ENCODE measurements at places on chromosomes 12 and 14. TPM values are rescaled to one million over a fixed set of nuclear protein-coding genes. Genes with fewer than 3 reads are reported as not detected.

DNA sequence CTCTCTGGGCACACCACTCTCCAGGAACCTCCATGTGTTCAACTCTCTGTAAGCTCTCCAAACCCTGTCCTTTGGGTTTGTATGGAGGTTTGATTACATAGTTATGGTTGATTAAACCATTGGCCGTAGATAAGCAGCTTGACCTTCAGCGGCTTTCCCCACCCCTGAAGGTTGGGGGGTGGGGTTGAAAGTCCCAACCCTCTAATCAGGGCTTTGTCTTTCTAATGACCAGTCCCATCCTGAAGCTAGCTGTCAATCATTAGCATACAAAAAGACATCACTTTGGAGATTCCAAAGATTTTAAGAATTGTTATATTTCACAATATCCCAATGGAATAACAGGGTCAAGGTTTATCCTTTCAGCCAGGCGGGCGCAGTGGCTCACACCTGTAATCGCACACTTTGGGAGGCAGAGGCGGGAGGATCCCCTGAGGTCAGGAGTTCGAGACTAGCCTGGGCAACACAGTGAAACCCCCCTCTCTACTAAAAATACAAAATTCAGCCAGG is 8.4 kb downstream of the FAM186A start:
- H3K36me3 ChIP-seq = no peaks in the 10 kb centered on the region
- H3K27me3 ChIP-seq = no peaks in the 10 kb centered on the region
- no peak for DNase-seq
- H3K27ac ChIP-seq = no peak overlapping the region
- H3K4me3 ChIP-seq = no peak overlapping the region
- H3K4me1 ChIP-seq = no peaks in the 10 kb centered on the region

CPSF6 gene
- total RNA-seq = 54.8 TPM

PIWIL1 gene
- not detected for total RNA-seq

- no peaks in the 10 kb centered on the region for H3K4me1 ChIP-seq
- H3K4me3 ChIP-seq = no peak overlapping the region
- no peak for DNase-seq
- no peak overlapping the region for H3K27ac ChIP-seq
- no peaks in the 10 kb centered on the region for H3K36me3 ChIP-seq
- H3K27me3 ChIP-seq = no peaks in the 10 kb centered on the region
These were observed 30.0 kb upstream of the GRIP1 start for GRCh38 chr12:66708704-66709456.

DNA sequence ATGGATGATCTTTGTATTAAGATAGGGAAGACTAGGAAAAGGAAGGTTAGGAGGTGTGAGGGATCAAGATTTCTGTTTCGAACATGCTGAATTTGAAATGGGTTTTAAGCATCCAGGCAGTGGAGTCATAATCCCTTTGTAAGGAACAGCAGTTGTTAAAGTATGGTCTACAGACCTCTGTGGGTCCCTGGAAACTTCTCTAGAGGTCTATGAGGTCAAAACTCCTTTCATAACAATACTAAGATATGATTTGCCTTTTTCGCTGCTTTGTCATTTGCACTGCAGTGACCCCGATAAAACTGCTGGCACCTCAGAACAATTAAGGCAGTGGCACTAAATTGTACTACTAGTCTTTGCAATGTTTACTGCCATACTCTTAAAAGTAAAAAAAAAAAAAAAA is 1.5 kb downstream of the RAD51AP1 start:
- H3K27me3 ChIP-seq = no peaks in the 10 kb centered on the region
- no peaks in the 10 kb centered on the region for H3K36me3 ChIP-seq
- H3K4me3 ChIP-seq = no peak overlapping the region

GRCh38 chr14:51157012-51157411 is 62.1 kb upstream of the TRIM9 start:
- no peaks in the 10 kb centered on the region for H3K36me3 ChIP-seq
- DNase-seq = no peak
- no peak overlapping the region for H3K4me3 ChIP-seq
- no peak overlapping the region for H3K27ac ChIP-seq

DNA sequence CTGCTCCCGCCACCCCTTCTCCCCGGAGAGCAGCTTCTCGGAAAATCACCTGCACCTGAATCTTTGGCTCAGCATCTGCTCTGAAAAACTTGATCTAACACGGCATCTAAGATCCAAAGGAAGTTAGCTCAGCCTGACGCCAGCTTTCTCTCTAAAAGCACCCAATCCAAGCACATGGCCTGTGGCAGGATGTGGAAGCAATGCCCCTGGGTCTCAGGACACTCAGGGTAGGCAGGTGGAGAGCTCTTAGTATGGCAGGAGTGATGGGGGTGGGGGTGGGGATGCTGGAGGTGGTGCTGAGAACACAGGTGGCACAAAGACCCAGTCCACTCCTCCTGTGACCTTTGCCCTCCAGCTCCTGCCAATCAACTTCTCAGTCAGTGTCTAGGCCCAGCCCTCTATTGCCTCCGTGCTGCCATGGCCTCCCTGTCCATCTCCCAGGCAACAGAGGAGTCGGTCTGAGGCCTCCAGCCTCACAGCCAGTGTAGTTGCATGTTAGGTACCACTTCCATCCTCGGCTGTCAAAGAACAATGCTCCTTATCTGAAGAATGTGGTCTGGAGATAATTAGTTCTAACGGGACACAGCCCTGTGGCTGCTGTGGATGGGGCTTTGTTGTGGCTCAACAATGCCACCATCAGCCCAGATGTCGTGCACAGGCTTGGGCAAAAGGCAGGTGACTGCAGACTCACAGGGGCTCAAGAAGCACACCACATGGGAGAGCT is 180.0 kb upstream of the C14orf180 start:
- H3K4me3 ChIP-seq = no peak overlapping the region
- H3K27me3 ChIP-seq = no peaks in the 10 kb centered on the region
- no peak for DNase-seq
- no peaks in the 10 kb centered on the region for H3K36me3 ChIP-seq
- H3K27ac ChIP-seq = no peak overlapping the region
- no peaks in the 10 kb centered on the region for H3K4me1 ChIP-seq

DNA sequence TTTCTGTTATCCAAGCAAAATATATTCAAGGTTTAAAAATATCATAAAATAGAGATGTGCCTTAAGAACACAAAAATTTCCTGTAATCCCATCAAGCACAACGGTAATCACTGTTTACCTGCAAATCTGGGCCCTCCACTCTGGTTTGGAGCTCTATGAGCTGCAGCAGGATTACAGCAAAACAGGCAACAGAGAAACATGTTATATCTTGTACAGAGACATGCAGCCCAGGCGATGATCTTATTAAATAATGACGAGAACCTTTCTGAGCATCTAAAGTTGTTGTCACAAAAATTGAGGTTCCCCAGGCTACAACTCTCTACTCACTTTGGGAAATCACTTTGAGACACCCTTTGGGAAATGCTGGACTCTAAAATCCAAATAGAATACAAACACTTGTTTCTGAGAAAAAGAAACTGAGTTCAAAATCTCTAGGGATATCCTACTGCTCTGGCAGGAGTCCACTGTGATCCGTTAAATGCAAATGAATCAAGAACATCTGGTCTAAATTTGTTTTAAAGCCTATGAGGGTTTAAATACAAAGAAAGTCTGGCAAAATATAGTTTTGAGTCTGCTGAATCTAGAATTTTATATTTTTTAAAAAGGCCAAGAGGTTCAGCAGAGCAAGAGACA is 36.3 kb downstream of the STON2 start:
- no peaks in the 10 kb centered on the region for H3K4me1 ChIP-seq
- no peak for DNase-seq
- no peaks in the 10 kb centered on the region for H3K27me3 ChIP-seq
- H3K36me3 ChIP-seq = no peaks in the 10 kb centered on the region

DNA sequence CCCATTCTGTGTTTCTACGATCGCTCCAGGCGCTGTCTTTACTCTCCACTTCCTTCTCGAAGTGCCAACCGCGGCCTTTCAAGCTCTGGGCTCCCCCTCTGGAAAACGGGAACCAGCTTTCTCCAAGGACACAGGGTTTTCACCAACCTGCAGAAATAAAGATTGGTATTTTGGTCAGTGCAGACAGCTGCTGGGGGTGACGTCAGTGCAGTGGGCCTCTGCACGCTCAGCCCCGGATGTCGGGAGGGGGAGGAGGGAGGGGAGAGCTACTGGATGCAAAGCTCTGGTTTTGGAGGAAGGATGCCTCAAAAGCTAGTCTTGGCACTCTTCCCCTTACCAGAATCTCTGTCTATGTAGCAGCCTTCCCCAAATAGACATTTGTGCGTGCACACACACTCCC is 19.9 kb downstream of the HRK start:
- no peaks in the 10 kb centered on the region for H3K27me3 ChIP-seq
- DNase-seq = peak; percentile 81
- H3K27ac ChIP-seq = no peak overlapping the region
- H3K4me1 ChIP-seq = peaks cover 11% of the 10 kb centered on the region

DNA sequence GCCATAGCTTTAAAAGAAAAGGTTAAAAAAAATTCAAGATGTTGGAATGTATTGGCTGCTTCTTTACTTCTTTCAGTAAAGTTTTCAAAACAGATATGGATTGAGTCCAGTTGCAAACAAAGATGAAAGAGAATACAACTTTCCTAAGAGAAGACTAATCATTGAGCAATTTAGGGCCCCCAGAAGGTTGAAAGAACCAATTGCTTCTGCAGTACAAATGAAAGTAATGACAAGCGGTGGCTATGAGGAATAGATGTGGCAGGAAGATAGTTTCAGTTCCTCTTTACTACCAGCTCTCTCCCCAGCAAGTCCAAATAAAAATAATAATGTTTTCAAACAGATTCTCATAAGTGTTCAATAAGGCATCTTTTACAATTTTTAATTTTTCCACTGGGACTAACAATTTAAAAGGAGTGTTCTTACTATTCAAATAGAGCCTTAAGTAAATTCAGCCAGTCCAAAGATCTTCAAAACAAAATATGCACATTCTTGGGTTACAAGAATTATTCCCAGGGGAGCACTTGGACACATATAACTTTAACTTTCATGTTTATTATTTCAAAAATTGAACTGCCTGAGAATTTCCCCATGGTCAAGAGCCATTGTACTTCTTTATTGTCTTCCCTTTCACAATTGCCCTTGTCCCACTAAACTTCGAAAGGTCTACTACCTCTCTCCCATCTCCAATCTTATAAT is 62.3 kb upstream of the PPP1R12A start:
- no peaks in the 10 kb centered on the region for H3K4me1 ChIP-seq
- no peak overlapping the region for H3K27ac ChIP-seq
- H3K36me3 ChIP-seq = no peaks in the 10 kb centered on the region
- DNase-seq = no peak

DNA sequence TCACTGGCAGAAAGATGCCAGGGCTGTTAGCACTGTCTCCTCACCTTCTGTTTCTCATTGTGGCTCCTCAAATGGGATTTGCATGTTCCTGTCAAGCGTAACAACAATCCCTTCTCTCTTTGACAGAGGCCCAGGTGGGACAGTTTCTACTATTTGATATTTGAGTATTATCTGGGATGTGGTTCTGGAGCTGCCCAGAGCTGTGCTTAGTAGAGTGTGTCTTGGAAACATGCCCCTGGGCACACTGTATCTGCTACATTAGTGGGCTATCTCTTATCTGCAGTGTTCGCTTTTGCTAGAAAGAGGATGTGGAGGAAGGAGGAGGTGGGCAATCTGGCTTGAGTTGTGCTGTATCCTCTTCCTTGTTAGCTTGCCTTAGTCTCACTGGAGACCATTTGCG is 3.8 kb upstream of the ACADS start:
- peaks cover 3% of the 10 kb centered on the region for H3K36me3 ChIP-seq
- H3K4me1 ChIP-seq = no peaks in the 10 kb centered on the region
- no peak overlapping the region for H3K27ac ChIP-seq
- H3K4me3 ChIP-seq = no peak overlapping the region
- no peak for DNase-seq

LGR5 gene
- total RNA-seq = 0.65 TPM

- H3K27ac ChIP-seq = peak within 1 kb of the TSS; percentile 23
- no peaks in the 10 kb centered on the region for H3K36me3 ChIP-seq
These were observed at the start of gene USP15 for GRCh38 chr12:62259993-62260732. USP15 (plus strand) TSS chr12:62260404; CDS start chr12:62260415, 11 bp downstream.

FOXG1 gene
- not detected for total RNA-seq

- H3K4me3 ChIP-seq = no peak overlapping the region
- no peaks in the 10 kb centered on the region for H3K4me1 ChIP-seq
- no peak overlapping the region for H3K27ac ChIP-seq
- DNase-seq = no peak
- H3K36me3 ChIP-seq = no peaks in the 10 kb centered on the region
- no peaks in the 10 kb centered on the region for H3K27me3 ChIP-seq
These were observed 454.4 kb downstream of the VRK1 start for GRCh38 chr14:97251491-97252155.

- H3K4me3 ChIP-seq = no peak overlapping the region
- no peaks in the 10 kb centered on the region for H3K27me3 ChIP-seq
- DNase-seq = no peak
- no peaks in the 10 kb centered on the region for H3K36me3 ChIP-seq
- H3K4me1 ChIP-seq = no peaks in the 10 kb centered on the region
These were observed 128.3 kb upstream of the EVL start for GRCh38 chr14:99936738-99937474.

DNA sequence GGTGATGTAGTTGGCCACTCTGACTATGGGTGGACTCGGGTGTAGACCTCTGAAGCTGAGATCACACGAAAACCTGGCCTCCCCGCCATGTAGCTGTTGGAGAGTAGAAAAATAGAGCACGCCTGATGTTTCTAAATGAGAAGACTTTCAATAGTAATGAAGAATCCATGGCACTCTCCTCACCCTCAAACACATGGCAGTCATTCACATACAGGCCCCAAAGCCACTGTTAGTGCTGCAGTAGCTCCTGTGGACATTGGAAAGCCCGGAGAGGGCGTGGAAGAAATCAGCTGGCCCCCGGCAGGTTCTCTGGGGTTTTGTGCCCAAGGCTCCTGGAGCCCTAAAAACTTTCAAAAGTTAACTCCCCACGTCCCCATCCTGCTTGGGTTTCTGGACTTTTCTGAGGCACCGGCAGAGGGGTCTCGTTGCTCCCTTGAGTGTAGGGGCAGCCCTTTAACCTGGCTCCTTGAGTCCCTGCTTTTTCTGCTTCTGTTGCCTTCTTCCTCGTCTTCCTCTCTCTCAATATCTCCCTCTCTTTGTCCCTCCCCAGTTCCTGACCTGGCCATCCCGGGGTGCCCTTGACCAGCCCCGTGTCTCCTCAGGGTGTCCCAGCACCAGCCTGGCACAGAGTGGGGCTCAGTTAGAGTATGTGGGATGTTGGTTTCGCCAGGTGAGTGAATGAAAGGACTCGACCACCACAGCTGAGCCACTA is 8.3 kb downstream of the MEG3 start:
- H3K27ac ChIP-seq = no peak overlapping the region
- no peak for DNase-seq
- H3K4me3 ChIP-seq = no peak overlapping the region
- no peaks in the 10 kb centered on the region for H3K4me1 ChIP-seq
- H3K36me3 ChIP-seq = no peaks in the 10 kb centered on the region

TAS2R7 gene
- total RNA-seq = not detected

DNA sequence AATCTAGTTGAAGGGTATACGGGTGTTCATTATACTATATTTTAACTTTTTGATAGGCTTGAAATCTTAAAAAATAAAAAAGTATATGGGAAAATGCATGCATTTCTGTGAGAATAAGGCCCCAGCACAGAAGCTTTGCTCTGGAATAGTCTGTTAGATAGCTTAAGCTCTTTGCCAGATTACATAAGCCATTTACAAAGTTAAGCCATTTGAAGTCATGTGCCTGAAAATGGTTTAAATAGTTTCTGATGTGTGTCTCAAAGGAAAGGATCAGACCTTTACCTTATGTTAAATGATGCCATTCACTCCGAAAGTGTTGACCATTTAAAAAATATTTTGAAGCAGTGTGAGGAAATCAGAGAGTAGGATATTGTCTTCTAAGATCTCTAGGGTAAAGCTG is 51.3 kb downstream of the WASHC4 start:
- H3K27ac ChIP-seq = no peak overlapping the region
- no peak for DNase-seq
- H3K4me1 ChIP-seq = no peaks in the 10 kb centered on the region
- H3K4me3 ChIP-seq = no peak overlapping the region
- H3K36me3 ChIP-seq = no peaks in the 10 kb centered on the region
- no peaks in the 10 kb centered on the region for H3K27me3 ChIP-seq

Measured in aorta (tissue), 5 donors.